NCI-H1092 (cell line): ENCODE measurements at places on chromosomes 13 and 19.

DNA sequence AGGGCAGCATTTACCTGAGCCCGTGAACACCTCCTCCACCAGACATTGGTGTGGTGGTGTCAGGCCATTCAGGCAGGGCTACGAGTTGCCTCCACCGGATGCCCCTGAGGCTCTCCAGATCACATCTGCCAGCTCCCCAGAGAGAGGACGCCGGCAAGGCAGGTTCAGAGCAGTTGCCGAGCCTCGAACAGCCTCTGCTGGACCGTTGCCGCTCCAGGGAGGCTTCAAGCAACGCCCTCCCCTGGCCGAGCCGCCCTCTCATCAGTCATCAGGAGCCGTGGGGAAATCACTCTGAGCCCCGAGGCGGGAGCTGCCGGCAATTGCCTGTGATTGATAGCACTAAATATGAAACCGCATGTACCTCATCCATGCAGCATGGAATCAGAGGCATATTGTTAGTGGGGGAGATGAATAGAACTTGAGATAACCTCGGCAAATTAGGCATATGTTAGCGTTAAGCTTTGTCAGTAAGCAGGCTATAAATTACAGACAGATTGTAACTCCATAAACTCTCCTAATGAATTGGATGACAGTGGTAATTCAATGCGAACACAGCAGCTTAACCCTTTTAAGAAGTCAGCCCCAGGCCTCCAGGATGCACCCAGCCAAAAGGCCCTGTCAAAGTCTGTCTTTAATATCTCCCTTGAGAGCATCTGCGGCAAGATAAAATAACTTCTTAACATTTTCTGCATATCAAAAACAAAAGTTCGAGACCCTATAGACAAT, 29.8 kb upstream of the SPACA7 start:
- peak; percentile 87 for DNase-seq

DNA sequence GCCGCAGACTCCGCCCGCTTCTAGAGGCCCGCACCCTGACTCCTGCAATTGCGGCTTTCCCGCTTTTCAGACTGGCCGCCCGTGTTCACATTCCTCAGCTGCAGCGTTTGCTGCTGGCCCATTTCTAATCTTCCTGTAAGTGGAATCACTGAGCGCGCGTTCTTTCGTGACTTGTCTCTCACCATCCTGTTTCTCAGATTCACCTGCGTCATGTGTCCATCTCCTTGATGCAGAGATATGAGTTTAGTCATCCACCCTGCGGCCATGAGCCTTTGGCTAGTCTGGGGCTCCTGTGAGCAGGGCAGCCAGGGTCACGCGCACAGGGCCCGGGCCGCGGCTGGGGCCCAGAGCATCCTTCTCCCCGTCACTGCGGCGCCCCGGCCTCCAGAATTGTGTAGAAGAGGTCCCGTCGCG, 110.0 kb downstream of the CRYL1 start:
- no peak for DNase-seq

DNA sequence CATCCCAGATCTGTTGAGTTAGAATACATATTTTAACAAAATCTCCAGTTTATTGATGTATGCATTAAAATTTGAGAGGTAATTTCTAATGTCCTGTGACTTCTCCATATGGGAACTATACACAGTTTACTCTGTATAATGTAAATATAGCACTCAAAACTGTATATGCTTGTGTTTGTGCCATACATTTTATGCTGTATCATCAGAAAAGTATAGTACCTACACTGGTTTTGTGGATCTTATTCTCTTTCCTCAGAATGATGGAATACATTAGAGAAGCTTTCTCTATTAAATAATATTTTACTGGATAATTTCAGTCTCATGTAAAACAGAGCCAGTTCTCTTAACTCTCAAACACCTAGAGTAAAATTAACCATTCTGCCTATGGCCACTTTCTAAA, 53.6 kb downstream of the ZNF254 start:
- no peak for DNase-seq

GRCh38 chr13:102781591-102781990, 8.0 kb upstream of the TEX30 start:
- DNase-seq: no peak

DNA sequence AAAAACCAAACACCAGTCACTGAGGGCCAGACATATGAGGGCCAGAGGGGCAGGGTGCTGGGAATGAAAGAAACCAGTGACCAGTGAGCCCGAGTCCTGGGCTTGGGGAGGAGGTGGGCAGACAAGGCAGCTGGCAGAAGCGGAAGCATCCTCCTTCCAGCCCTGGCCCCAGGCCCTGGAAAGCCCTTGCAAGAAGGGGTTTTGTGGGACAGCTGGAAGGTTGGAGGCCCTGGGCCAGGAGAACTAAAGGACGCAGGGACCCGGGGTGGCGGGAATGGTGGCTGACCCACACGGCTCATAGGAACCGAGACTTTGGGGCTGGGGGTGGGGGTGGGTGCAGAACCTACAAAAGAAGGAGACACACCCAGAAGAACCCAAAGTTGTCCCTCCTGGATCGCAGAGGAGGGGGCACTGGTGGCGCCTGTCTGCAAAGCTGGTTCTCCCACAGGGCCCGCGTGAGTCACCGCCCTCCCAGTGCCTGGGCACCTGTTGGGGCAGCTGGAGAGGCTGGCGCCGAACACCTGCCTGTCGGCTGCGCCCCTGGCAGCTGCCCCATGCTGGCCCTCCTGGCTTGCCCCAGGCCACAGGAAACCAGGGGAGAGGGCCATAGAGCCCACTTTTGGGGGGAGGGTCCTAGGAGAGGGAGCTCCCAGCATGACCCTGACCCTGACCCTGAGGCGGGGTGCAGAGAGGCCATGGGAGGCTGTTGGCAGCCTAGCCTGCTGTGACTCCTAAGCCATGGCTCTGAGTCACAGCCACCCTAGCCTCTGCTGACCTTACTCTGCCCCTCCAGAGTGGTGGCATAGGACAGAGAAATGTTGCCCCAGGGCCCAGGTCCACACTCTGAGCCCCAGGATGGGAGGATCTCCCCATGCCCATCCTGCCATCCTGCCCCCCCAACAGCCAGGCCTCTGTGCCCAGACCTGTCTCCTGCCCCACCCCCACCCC, 802 bp downstream of the DMPK start:
- peak; percentile 39 for DNase-seq

DNA sequence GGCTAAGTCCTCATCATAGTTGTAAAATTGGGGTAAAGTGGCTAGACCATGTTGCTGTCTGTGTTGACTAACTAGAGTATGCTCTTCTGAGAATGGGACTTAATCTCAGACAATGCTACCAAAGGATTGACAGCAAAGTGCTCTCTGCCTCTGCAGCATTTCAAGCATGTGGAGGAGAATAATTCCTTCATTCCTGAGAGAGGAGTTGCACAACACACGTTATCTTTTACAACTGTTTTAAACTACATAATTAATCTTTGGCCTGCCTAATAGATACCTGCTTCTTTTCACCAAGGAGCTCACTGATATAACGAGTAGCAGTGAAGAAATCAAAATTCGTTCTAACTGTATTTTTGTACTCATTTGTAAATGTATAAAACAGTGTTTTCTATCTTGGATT, 2172.2 kb downstream of the PCDH9 start:
- no peak for DNase-seq

DNA sequence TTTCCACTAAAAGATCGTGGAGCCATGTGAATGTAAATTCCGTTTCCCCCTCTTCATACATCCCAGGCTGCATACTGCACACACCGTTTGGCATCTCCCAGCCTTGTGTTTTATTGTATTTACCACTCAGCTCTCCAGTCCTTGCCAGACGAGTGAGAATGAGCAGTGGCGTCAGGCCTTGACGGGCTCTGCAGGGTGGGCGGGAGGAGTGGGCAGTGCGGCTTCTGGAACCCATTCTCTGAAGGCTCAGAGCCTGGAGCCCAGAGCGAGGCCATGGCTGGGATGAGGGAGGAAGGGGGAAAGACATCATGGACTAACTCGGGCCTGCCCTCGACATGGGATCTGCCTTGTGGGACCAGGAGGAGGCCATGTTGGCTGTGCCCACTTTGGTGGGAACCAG, 25.1 kb downstream of the BICRA start:
- peak; percentile 18 for DNase-seq

DNA sequence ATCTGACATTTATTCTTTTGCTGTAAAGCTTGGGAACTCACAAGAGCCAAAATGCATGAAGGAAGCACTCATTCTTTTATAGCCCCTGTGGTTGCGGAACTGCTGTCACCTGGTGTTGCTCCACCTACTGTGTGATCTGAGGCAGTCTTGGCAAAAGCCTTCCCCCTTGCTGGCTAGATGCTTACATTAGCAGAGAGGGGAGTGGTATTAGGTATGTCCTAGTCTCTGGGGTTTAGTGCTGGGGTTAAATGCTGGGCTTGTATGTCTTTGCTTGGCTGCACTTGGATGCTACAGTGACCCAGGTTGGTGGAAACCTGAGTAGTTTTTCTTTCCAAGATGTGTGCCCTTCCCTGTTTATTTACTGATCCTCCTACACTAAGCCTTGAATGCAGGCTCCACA, 99.3 kb downstream of the WDFY2 start:
- no peak for DNase-seq

DNA sequence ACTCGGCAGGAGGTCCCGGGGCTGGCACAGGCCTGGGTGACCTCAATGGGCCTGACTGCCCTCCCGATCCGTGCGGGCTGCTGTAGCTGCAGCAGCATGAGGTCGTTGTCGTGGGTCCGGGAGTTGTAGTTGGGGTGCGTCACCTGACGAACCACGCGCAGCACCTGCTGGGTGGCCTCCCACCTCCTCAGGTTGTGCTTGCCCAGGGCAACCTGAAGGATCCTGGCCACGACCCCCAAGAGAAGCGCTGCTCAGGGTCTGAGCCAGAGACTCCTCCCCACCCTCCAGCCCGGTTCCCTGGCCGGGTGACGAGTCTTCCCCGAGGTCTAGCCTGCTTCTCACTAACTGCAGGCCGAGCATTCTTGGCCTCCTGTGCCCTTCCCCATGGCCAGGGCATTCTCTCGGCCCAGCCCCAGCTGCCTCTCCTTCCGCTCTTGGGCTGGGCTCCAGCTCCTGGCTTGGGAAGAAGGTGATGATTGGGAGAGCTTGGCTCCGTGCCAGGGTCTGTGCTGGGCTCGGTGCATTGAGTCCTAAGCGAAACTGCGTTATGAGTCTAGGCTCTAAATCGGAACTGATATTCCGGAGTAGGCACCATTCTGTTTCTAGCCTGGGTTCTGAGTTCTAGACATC, 3.1 kb downstream of the KLK14 start:
- DNase-seq: no peak

- no peak for DNase-seq
Measured at GRCh38 chr19:57620673-57621348, 6.8 kb downstream of the ZNF134 start.

DNA sequence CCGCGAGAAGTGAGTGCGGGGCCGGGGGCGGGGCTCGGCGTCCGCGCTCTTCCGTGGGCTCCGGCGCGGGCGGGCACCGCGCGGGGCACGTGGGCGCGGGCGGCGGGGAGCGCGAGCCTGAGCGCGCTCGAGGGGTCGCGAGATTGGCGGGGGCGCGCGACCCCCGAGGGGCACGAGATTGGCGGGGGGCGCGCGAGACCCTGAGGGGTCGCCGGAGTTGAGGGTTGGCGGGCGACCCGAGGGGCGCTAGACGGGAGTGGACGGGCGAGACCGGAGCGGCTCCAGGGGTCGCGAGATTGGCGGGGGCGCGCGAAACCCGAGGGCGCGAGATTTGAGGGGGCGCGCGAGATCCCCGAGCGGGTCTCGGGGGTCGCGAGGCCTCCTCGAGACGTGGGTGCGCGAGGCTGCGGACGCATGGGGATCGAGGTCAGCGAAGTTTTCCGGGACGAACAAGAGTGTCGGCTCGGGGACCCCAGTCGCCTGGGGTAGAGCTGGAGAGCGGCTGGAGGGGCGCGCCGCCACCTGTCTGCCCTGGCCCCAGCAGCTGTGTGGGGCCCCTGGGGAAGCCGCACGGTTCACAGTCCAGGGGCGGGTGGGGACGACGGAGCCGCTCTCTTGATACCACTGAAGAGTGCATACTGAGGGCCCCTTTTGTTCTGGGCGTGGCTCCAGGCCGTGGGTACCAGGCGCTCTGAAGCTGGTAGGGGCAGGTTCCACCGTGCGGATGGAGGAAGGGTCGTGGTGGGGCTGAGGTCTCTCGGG, 682 bp downstream of the SSBP4 start:
- DNase-seq: no peak

DNA sequence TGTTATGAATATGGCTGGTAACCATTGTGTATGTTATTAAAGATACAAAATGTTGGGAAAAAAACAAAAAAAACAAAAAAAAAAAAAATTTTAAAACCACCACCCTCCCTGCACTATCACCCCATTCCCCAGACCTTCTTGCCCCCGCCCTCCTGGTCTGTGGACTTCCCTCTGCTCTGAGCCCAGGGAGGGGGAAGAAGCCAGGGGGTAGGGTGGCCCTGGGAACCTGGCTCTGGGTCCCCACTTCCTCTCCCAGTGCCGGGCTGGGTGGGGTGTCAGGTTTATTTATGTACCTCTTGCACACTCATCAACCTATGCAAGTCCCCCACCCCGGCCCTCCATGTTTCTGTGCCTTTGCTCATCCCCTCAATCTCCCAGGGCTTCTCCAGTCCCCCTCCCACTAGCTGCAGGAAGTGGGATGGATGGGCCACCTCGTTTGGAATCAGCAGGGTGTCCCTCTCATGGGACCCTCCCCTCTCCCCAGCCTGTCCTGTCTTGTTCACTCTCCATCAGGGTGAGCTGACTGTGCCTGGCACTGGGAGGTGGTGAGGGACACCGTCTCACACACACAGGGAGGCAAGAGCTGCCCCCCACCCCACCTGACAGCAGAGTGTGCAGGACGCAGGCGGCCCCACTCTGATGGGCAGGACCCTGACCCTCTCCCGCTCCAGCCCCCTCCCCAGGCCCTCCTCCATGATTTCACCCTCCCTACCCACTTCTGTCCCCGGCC, 5.9 kb downstream of the PAF1 start:
- DNase-seq: no peak

- no peak for DNase-seq
Measured at GRCh38 chr13:97386801-97387484, 47.0 kb upstream of the RAP2A start.

- DNase-seq: no peak
Measured at GRCh38 chr13:48043789-48044503, 6.4 kb downstream of the NUDT15 start.

GRCh38 chr19:31350693-31351055, 1.4 kb upstream of the TSHZ3 start:
- DNase-seq: no peak

DNA sequence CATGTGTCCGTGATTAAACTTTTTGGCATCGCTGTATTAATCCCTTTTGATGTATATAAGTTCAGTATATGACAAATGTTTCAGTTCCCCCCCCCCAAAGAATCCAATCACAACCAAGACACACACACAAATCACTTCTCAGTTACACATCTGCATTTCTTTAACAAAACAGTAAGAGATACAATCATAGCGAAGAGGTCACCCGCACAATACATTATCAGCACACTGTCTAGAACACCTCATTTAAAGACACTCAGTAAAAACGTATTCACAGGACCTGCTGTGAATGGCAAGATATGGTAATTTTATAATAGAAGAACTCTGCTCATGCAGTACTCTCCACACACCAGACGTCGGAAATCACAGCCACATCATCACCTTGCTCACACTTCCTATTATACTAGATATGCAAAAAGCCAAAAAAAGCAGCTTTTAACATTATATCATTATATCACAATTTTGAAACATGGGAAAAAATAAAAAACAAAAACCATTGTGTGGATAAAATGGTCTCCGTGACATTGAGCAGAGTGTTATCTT, 71.4 kb upstream of the XPO4 start:
- no peak for DNase-seq

GRCh38 chr19:50882188-50882587, 8.9 kb downstream of the KLK2 start:
- no peak for DNase-seq

- DNase-seq: no peak
Measured at GRCh38 chr19:47100290-47100689, 13.3 kb downstream of the ZC3H4 start.
